ENCODE measurements at places on chromosomes 7 and 10. TPM values are rescaled to one million over a fixed set of nuclear protein-coding genes. Genes with fewer than 3 reads are reported as not detected.
A peak's percentile ranks its signal among the peaks of the same experiment; 100 is the strongest.

The ADD3 gene
- 94.6 TPM for total RNA-seq

GRCh38 chr7:42914009-42914408 lies 2.1 kb upstream of the C7orf25 start:
- no peak for DNase-seq

- DNase-seq, result no peak
These were observed 9.2 kb upstream of the GSAP start for GRCh38 chr7:77425101-77426051.

The OR2A25 gene
- total RNA-seq, result not detected

DNA sequence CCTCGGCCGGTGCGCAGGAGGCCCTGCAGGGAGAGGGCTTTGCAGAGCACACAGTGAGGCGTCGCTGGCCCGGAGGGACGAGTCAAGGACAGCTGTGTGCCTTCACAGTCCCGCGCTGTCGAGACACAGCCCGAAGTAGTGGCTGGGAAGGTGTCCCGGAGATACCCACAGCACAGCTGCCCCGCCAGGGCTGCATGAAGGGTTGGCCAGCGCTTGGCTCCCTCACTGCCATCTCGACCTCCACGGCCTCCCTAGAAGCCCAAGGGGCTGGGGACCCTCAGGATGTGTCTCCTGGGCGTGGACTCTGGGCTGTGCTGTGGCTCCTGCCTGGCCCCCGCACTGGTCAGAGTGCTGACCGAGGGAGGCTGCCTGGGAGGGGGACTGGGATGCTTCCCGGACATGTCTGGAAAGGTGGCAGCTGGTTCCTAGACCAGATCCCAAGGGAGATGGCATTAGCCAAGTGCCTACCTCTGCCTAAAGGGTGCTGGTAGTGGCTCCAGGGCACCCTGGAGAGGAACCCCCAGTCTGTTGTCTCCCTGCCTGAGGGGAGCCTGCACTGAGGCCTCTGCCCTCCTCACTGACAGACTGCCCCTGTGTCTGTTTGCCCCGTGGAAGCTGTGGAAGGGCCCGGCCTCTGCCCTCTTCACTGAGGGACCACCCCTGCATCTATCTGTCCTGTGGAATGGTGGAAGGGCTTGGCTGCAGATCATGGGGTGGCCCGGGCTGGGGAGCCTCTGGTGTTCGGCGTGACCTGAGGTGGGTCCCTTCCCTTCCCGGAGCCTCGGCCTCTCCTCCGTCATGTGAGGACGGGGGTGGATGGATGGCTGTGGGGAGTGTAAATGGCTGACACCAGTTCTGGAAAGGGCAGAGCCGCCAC lies 5.8 kb downstream of the ELFN1 start:
- no peak for DNase-seq

DNA sequence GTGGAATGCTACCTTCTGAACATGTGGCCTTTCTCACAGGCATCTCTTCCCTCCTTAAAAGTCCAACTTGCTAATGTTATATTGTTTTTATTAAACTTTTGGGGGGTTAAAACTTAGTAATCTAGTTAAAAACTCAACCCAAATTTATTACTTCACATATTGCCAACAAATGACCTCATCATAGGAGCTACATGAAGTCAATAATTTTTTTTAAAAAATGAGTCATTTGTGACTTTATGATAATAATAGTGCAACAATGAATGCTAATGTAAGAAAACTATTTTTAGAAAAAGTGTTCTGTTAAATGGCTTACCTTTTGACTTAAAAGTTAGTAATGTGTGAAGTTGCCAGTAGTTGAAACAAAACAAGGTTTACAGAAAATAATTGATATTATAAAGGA lies 325.9 kb upstream of the FZD1 start:
- DNase-seq, result no peak

GRCh38 chr10:2401459-2401858 lies 664.1 kb upstream of the ADARB2 start:
- peak; percentile 7 for DNase-seq

- DNase-seq, result peak; percentile 92
These were observed 3.4 kb upstream of the CHST12 start for GRCh38 chr7:2399848-2400587.

The MINDY4 gene
- total RNA-seq, result 6.4 TPM

The NPC1L1 gene
- total RNA-seq, result not detected

DNA sequence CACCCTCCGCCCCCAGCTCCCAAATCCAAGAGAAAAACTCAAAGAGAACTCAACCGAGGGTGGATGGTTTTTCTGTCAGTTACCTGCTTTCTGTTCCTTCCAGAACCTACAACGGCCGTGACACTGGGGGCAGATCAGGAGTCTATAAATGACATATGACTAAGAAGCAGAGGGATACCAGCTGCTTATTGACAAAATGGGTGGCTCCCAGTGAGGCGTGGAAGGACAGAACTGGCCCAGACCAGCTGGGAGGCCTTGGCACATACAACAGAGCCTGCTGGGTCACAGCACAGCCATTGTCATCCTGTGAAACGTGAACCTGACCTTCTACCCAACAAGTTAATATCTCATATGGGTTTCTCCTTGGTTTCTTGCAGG lies 84.3 kb upstream of the ADRB1 start:
- DNase-seq, result peak; percentile 90

DNA sequence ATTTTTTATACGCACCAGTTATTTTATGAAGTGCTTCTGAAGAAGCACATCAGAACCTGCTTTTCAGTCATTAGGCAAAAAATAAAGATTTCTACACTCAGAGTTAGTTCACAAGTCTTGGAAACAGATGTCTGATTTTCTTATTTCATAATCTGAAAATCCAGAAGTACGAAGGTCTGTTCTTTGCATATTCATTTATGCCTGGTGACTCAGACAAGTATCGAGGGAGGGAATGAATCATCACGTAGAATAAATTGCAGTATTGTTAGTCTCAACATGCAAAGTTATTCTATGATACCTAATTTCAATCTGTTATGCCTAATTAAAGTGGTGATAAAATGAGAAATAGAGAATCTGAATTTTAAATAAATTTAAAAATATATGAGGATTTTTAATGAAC lies 113.6 kb upstream of the SEM1 start:
- no peak for DNase-seq

DNA sequence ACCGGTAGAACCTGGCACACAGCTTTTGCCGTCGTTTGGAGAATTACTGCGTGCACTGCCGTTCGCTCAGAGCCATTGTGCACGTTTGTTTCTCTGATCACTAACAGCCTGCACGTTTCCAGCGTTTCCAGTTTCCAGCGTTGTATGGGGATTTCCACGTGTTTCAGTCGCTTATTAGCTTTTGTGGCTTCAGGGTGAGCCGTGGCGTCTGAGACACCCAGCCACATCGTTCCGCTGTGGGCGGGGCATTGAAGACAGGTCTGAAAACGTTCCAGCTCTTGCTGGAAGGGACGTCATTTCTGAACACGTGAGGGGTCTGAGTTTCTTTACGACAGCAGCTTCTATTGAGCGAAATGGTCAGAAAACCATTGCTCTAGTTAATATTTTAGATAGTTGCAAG lies 164.8 kb downstream of the DNAJB6 start:
- DNase-seq, result peak; percentile 13

GRCh38 chr10:113108194-113108835 lies 158.3 kb downstream of the TCF7L2 start:
- peak; percentile 37 for DNase-seq

The GBX1 gene
- not detected for total RNA-seq

The SUN3 gene
- not detected for total RNA-seq

GRCh38 chr10:60728056-60728455 lies 50.2 kb upstream of the CDK1 start:
- DNase-seq, result no peak

The CH25H gene
- total RNA-seq, result not detected

Data from stomach (tissue), 19 donors.